Activated T-helper 2 cell treated with anti-CD3 and anti-CD28 coated beads, Interferon-gamma antibody, Interleukin-2, Interleukin-4, amounts not matched to agents 10 μg/mL and 5 μg/mL and 100 μg/mL, durations not matched to agents 14 hours and 24 hours and 36 hours (primary cell): ENCODE measurements at places on chromosomes 1 and 21. TPM values are rescaled to one million over a fixed set of nuclear protein-coding genes. Genes with fewer than 3 reads are reported as not detected.

The AMY1B gene
- total RNA-seq, result not detected in 2 replicates

The S100A1 gene
- not detected in 2 replicates for total RNA-seq

The PADI3 gene
- total RNA-seq, result not detected in 2 replicates

The RBP7 gene
- not detected in 2 replicates for total RNA-seq

DNA sequence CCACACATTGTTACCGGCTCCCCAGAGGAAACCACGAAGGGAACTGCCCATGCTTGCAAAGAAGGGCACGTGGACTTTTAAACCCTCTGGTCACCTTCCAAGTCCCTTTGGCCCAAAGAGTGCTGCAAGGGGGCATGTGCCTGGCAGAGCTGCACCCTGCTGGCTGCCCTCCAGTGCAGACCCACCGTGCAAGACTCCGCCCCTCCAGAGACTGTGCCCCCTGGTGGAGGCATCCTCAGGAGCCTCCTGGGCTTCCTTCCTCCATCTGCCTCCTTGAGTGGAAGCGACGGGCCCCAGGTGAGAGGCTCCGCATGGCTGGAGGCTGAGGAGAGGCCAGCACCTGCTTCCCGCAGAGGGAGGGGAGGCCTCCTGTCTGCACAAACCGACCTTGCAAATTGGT lies 100.6 kb downstream of the CRYAA start:
- no peak for DNase-seq

DNA sequence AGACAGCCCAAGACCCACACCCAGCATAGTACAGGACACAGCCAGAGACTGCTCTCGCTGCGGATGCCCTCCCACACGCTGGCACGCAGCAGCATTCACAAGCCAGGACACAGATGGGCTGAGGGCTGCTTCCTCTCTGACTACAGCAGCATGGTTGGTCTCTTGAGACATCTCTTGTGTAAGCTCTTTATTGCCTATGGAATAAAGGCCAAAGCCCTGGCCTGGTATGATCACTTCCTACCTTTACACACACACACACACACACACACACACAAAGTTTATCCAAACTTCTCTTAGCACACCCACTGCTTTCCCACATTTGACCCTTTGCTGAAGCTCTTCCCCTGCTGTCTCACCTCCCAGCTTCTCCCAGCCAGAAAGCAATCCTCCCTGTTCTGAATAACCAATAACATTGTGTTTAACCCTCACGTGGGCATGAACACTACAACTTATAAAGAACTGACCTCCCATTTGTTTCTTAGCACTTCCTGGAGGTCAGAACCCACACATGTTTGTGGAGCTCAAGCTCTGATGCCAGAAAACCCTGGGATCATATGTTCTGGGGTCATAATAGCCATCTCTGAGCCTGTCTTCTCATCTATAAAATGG lies 1.2 kb upstream of the LUZP1 start:
- DNase-seq, result no peak

DNA sequence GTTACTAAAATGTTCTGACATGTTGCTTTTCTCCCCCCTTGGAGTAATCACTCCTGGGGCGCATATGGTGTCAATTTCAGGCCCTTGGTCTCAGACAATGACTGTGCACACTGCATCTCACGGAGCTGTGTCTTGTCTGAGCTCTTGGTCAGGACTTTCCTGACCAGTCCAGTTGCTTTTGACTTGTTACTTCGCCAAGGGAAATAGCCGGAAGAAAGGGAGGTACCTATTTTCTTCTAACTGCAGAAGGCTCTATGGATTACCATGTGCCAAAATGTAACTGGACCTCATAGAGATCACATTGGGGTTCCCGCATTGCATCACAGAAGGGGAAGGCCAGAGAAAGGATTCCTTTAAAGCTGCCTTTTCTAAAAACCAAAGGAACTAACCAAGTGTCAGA lies 68.6 kb downstream of the SPAG17 start:
- DNase-seq, result no peak
